ENCODE measurements at places on chromosomes 6 and 20. TPM values are rescaled to one million over a fixed set of nuclear protein-coding genes. Genes with fewer than 3 reads are reported as not detected.

Gene PBOV1
- total RNA-seq: not detected

Gene C6orf58
- total RNA-seq: not detected

Gene KCNQ5
- total RNA-seq: 3.5 TPM

Gene TAGAP
- total RNA-seq: 224 TPM

Gene SRSF12
- not detected for total RNA-seq

Gene SUMO4
- 8.5 TPM for total RNA-seq

Gene RAD21L1
- total RNA-seq: 0.73 TPM

Gene ZCCHC3
- 30.2 TPM for total RNA-seq

Gene LY6G5C
- total RNA-seq: 8.5 TPM

Gene FYN
- total RNA-seq: 552 TPM

Gene SLC35D3
- not detected for total RNA-seq

Gene BPIFA1
- total RNA-seq: not detected

Gene EYS
- not detected for total RNA-seq
